ENCODE measurements at places on chromosomes 1 and 21. TPM values are rescaled to one million over a fixed set of nuclear protein-coding genes. Genes with fewer than 3 reads are reported as not detected.
A peak's percentile ranks its signal among the peaks of the same experiment; 100 is the strongest.

DNA sequence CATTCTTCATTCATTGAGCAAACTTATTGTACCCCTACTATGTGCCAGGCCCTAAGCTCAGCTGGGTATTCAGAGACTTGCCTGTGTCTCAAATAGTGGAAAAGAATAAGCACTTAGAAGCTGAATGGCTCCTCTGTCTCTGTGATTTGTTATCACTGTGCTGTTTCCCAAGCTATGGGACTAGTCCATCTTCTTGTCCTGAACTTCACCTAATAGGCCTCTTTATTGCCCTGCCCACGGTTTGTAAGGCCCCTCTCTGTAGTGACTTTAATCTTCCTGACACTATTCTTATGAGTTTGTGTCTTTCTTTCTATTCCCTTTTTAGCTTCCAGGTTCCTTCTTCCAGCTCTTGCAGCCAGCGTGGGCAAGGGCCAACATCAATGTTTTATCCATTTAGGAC, 85.4 kb upstream of the LPGAT1 start:
- peaks cover 5% of the 10 kb centered on the region for H3K27me3 ChIP-seq
- no peak for DNase-seq
- H3K36me3 ChIP-seq, result no peaks in the 10 kb centered on the region
- no peak overlapping the region for H3K4me3 ChIP-seq
- peaks cover 9% of the 10 kb centered on the region for H3K4me1 ChIP-seq

- no peak overlapping the region for H3K4me3 ChIP-seq
- H3K27ac ChIP-seq, result no peak overlapping the region
- peaks cover 22% of the 10 kb centered on the region for H3K4me1 ChIP-seq
- no peaks in the 10 kb centered on the region for H3K27me3 ChIP-seq
Observed at GRCh38 chr1:26302733-26303405, 3.6 kb downstream of the UBXN11 start.

- no peaks in the 10 kb centered on the region for H3K36me3 ChIP-seq
- H3K4me1 ChIP-seq, result no peaks in the 10 kb centered on the region
- H3K27ac ChIP-seq, result no peak overlapping the region
- H3K4me3 ChIP-seq, result no peak overlapping the region
- no peaks in the 10 kb centered on the region for H3K27me3 ChIP-seq
Observed at GRCh38 chr1:215407575-215407974, 159.5 kb upstream of the KCTD3 start.

DNA sequence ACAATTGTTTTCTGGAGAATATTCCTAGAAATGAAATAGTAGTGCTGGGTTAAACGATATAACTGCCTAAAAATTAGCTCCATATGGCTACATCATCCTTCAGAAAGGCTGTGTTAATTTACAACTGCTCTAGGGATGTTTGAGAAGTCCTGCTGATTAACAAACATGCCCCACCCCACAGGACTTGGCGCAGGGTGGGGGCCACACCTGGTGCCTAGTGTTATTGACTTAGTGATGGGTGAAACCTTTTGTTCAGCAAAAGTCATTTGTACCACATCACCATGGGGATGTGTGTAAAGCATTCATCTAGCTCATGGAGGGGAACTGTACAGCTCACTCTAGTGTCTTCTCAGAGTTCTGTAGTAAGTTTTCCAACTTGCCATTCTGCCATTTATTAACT, 492.8 kb downstream of the CAMTA1 start:
- no peak overlapping the region for H3K4me3 ChIP-seq
- H3K4me1 ChIP-seq, result no peaks in the 10 kb centered on the region
- peaks cover 8% of the 10 kb centered on the region for H3K27me3 ChIP-seq
- H3K27ac ChIP-seq, result no peak overlapping the region

GRCh38 chr21:32197896-32198295, 81.0 kb downstream of the MIS18A start:
- H3K4me3 ChIP-seq, result no peak overlapping the region
- no peak for DNase-seq
- no peaks in the 10 kb centered on the region for H3K36me3 ChIP-seq
- H3K4me1 ChIP-seq, result no peaks in the 10 kb centered on the region
- no peaks in the 10 kb centered on the region for H3K27me3 ChIP-seq

DNA sequence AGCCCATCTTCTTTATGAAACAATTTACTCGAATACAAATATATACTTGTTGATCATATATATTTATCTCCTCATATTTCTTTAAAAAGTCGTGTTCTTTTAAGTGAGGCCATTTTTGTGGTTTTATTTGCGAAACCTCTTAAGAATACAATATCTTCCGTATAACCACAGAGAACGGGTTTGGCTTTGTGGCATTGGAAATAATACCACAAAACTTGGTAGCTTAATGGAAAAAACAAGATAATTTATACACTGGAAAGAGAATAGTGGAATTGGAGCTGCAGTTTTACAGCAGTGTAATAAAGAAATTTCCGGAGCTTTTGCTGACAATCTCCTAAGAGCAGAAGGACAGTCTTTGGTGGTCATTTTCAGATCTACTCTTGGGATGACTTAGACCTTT, 29.4 kb downstream of the PTGFR start:
- DNase-seq, result no peak
- no peaks in the 10 kb centered on the region for H3K27me3 ChIP-seq
- H3K36me3 ChIP-seq, result no peaks in the 10 kb centered on the region

- H3K4me1 ChIP-seq, result peaks cover 6% of the 10 kb centered on the region
- H3K27me3 ChIP-seq, result no peaks in the 10 kb centered on the region
- H3K36me3 ChIP-seq, result no peaks in the 10 kb centered on the region
- peak; percentile 84 for DNase-seq
- no peak overlapping the region for H3K27ac ChIP-seq
Observed at GRCh38 chr1:16048573-16049189, 5.1 kb downstream of the CLCNKB start.

DNA sequence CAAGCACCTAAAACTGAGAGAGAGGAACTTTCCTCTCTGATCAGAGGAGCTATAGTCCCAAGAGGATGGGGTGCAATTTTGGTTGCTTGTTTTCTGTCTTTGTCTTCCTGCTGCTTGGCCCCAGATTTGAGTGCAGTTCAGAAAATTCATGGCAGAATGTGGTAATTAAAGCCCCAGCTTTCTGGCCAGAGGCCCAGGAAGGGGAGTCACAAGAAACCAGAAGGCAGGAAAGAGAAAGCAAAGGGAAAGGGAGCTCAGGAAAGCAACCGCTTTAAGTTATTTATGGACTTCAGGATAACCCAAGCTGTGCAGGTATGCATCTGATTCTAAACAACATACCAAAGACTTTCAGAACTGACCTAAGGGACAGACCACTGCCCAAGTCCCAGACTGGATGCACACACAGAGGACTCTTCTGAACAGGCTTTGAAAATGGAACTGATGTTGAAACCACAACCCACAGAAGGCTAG, 88.8 kb downstream of the ST3GAL3 start:
- H3K4me3 ChIP-seq, result no peak overlapping the region
- DNase-seq, result no peak
- no peaks in the 10 kb centered on the region for H3K4me1 ChIP-seq
- no peaks in the 10 kb centered on the region for H3K27me3 ChIP-seq

DNA sequence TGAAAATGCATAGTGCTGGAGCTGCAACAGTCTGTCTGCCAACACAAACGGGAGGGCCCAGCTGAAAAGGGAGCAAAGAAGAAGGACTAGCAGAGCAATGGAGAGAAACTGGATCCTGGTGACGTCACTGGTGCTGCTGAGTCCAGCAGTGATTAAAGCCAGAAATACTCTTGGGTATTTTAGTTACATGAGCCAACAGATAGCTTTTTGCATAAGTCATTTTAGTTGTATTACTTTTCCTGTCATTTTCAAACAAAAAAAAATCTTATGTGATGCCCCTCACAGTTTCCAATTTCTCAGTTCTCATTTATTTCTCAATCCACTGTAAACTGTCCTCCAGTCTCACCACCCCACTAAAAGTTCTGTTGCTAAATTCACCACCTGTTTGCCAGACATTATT, 38.7 kb upstream of the NEK7 start:
- no peak for DNase-seq
- H3K36me3 ChIP-seq, result no peaks in the 10 kb centered on the region
- no peak overlapping the region for H3K27ac ChIP-seq
- no peaks in the 10 kb centered on the region for H3K27me3 ChIP-seq
- no peak overlapping the region for H3K4me3 ChIP-seq
- no peaks in the 10 kb centered on the region for H3K4me1 ChIP-seq

DNA sequence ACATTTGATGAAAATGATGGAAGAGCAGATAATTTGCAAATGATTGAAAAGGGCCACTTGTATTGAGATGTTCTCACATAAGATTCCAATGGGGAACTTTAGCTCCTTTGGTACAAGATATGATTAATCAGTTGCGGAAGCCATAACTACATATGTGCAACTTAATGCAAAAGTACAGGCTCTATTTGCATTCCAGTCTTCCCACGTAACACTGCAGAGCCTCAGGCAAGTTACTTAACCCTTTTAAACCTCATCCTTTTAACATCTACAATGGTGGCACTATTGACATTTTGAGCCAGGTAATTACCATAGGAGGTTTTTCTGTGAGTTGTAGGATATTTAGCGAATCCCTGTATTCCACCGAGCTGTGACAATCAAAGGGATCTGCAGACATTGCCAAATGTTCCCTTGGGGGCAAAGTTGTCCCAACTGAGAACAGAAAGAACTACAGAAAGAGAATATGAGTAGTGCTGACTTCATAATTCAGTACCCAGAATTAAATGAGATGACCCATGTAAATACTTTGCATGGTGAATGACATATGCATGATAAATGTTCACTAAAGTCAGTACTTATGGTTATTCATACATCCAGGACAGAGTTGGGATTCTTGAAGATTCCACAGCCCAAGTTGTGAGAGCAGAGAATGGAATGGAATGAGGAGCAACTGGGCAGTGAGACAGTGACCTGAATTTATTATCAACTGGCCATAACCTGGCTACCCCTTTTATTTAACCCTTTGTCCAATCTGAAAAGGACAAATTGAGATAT, 62.6 kb downstream of the SPAG17 start:
- H3K27me3 ChIP-seq, result no peaks in the 10 kb centered on the region
- no peak overlapping the region for H3K4me3 ChIP-seq
- no peaks in the 10 kb centered on the region for H3K4me1 ChIP-seq

DNA sequence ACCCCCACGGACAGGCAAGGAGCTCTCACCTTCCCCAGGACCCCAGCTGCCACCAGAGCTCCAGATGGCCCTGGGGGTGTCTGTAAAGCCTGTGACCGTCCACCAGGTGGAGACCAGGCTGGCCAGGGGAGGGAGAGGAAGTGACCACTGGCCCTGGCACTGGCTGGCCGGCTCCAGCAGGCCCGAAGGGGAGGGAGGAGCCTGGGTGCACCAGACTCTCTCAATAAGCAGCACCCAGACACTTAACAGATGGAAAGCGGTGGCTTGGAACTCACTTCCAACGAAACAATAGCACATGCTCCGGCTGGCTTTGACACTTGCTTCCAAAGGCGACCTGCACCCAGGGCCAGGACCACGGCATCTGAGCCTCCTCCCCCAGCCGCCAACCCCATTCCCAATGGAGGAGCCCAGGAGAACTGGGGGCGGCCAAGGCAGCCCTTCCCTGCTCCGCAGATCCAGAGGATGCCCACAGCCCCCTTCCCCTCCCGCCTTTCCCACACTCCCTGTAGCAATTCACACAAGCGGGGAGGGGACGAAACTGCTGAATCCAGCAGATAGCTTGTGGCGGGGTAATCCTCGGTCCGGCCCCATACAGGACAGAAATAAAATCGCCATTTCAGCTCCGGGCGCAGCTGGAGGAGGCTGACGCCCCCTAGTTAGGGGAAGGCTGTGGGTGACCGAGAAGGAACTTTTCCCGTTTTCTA, 742 bp upstream of the PDE9A start:
- peak; percentile 89 for DNase-seq
- H3K4me1 ChIP-seq, result peaks cover 27% of the 10 kb centered on the region
- no peaks in the 10 kb centered on the region for H3K36me3 ChIP-seq
- H3K4me3 ChIP-seq, result peak overlapping the region; percentile 47
- no peak overlapping the region for H3K27ac ChIP-seq
- H3K27me3 ChIP-seq, result peaks cover 4% of the 10 kb centered on the region

- H3K27ac ChIP-seq, result no peak overlapping the region
- no peaks in the 10 kb centered on the region for H3K36me3 ChIP-seq
- DNase-seq, result no peak
- H3K4me1 ChIP-seq, result no peaks in the 10 kb centered on the region
- no peak overlapping the region for H3K4me3 ChIP-seq
Observed at GRCh38 chr1:75188892-75189291, 54.7 kb downstream of the LHX8 start.

FCRL2 gene
- total RNA-seq, result 0.20 TPM

ANGPTL3 gene
- not detected for total RNA-seq

TCHHL1 gene
- total RNA-seq, result not detected

LCE3A gene
- not detected for total RNA-seq

RNASEL gene
- total RNA-seq, result 12.8 TPM

KLHDC7A gene
- total RNA-seq, result 1.3 TPM
